ENCODE measurements at places on chromosomes 2 and 18. TPM values are rescaled to one million over a fixed set of nuclear protein-coding genes. Genes with fewer than 3 reads are reported as not detected.

The GREB1 gene
- 0.91 TPM for total RNA-seq

The TUBA4B gene
- total RNA-seq: not detected

The FBLN7 gene
- 48.5 TPM for total RNA-seq

The GCKR gene
- total RNA-seq: not detected

The PAIP2B gene
- 3.7 TPM for total RNA-seq

The IMPACT gene
- total RNA-seq: 13.6 TPM

The ITGB6 gene
- total RNA-seq: not detected

The CMPK2 gene
- total RNA-seq: 1.6 TPM

The PSMA8 gene
- 0.45 TPM for total RNA-seq

The KLHL14 gene
- total RNA-seq: not detected

The FZD7 gene
- total RNA-seq: 1.0 TPM

The CFAP53 gene
- total RNA-seq: 0.82 TPM

The LOXHD1 gene
- 0.14 TPM for total RNA-seq

The AOX1 gene
- total RNA-seq: 0.49 TPM

The IL1F10 gene
- not detected for total RNA-seq

The TEKT4 gene
- total RNA-seq: not detected

All from activated naive CD4-positive, alpha-beta T cell treated with anti-CD3 and anti-CD28 coated beads, Interleukin-2, amount 50 U/mL, for 72 hours (primary cell).